GM20000 (cell line): ENCODE measurements at places on chromosomes 13 and 19.

GRCh38 chr13:102273111-102273510 lies 128.7 kb downstream of the FGF14 start:
- no peak for DNase-seq

- DNase-seq, result no peak
Observed at GRCh38 chr13:100125946-100126345, 37.1 kb downstream of the PCCA start.

- no peak for DNase-seq
Observed at GRCh38 chr19:35977446-35978222, 17.4 kb upstream of the SDHAF1 start.

GRCh38 chr13:110463871-110464510 lies 97.5 kb downstream of the RAB20 start:
- DNase-seq, result no peak

- DNase-seq, result peak; percentile 49
Observed at GRCh38 chr19:7831452-7831851, 1.4 kb downstream of the EVI5L start.

DNA sequence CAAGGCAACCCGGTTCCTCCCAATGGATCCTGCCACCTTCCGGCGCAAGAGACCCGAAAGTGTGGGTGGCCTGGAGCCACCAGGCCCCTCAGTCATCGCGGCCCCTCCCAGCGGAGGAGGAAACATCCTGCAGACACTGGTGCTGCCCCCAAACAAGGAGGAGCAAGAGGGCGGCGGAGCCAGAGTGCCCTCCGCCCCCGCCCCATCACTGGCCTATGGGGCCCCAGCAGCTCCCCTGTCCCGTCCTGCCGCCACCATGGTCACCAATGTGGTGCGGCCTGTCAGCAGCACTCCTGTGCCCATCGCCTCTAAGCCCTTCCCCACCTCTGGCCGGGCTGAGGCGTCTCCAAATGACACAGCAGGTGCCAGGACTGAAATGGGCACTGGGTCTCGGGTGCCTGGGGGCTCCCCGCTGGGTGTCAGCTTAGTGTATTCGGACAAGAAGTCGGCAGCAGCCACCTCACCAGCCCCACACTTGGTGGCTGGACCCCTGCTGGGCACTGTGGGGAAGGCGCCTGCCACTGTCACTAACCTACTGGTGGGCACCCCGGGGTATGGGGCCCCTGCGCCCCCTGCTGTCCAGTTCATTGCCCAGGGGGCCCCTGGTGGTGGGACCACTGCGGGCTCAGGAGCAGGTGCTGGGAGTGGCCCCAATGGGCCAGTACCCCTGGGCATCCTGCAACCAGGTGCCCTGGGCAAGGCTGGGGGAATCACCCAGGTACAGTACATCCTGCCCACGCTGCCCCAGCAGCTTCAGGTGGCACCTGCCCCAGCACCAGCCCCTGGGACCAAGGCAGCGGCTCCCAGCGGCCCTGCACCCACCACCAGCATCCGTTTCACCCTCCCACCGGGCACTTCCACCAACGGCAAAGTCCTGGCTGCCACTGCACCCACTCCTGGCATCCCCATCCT lies 11.2 kb upstream of the PRR19 start:
- DNase-seq, result peak; percentile 66

GRCh38 chr13:35874704-35875103 lies 256.5 kb downstream of the DCLK1 start:
- no peak for DNase-seq

DNA sequence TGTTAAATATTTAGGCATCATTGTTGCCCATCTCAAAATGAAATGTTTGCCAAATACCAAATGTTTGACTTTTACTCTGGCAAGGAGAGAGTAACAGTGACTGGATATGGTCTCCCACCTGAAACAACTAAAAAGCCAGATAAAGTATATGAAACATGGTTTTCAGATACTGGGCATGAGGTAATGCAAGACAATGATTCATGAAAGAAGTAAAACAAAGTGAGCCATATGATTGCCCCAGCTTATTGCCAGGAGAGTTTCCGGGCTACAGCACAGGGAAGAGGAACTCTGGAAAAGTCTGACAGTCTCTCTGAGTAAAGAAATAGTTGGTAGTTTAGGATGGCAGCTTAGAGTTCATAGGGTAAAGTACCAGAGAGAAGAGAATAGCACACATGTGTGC lies 354.6 kb downstream of the DNAJC15 start:
- DNase-seq, result no peak

DNA sequence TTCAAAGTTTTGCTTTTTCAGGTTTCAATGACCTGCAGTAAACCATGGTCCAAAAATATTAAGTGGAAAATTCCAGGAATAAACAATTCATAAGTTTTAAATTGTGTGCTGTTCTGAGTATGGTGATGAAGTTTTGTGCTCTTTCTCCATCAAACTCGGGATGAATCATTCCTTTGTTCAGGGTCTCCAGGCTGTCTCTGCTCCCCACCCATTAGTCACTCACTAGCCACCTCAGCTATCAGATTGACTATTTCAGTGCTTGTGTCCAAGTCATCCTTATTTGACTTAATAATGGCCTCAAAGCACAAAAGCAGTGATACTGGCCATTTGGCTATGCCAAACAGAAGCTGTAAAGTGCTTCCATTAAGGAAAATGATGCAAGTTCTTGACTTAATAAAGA lies 1140.4 kb downstream of the EFNB2 start:
- no peak for DNase-seq

- no peak for DNase-seq
Observed at GRCh38 chr13:80572923-80573316, 232.0 kb upstream of the SPRY2 start.

- DNase-seq, result no peak
Observed at GRCh38 chr19:38545596-38545995, 72.2 kb downstream of the MAP4K1 start.

- no peak for DNase-seq
Observed at GRCh38 chr13:57739543-57740190, 108.1 kb downstream of the PCDH17 start.

DNA sequence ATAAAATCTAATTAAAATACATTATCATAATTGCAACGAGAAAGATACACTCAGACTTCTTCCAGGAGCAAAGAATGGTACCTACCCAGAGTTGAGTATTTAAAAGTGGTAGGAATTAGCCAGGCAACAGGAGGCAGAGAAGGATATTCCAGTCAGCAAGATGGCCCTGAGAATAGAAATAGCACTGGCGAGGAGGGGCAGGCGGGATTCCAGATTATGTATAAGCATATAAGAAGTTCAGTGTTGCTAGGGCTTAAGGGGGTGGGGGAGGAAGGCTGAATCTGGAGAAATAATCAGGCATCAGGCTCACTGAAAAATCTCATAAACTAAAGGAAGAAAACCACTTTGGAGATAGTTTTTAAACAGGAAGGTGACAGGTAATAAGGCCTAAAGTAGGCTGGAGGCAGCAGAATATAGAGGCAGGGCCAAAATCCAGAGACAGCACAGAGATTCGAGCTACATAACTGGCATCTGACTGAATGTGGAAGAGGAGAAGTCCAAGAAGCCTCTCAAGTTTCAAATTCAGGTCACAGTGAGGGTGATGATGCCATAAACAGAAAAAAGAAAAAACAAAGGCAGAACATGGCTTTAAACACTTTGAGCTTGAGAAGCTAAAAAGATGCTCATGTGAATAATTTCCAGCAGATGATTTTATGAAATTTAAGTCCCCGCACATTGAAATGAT lies 7.5 kb downstream of the KPNA3 start:
- DNase-seq, result no peak

DNA sequence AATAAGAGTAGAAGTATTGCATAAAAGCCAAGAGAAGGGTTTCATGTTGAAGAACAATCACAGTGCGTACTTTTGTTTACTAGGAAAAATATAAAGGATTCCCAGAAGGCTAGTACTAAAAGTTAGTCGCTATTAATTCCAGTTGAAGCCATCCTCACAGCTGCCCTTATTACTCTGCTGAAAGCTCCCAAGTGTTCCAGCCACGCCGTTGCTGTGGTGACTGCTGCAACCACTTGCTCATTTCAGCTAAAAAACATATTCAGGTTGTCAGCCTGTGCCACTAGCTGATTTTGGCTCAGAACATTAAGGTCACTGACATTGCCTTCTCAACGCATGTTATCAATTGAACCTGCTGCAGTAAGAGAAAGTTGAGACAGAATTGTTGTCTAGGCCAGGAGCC lies 87.1 kb upstream of the FNDC3A start:
- no peak for DNase-seq

- no peak for DNase-seq
Observed at GRCh38 chr13:103960001-103960400, 893.8 kb upstream of the SLC10A2 start.

DNA sequence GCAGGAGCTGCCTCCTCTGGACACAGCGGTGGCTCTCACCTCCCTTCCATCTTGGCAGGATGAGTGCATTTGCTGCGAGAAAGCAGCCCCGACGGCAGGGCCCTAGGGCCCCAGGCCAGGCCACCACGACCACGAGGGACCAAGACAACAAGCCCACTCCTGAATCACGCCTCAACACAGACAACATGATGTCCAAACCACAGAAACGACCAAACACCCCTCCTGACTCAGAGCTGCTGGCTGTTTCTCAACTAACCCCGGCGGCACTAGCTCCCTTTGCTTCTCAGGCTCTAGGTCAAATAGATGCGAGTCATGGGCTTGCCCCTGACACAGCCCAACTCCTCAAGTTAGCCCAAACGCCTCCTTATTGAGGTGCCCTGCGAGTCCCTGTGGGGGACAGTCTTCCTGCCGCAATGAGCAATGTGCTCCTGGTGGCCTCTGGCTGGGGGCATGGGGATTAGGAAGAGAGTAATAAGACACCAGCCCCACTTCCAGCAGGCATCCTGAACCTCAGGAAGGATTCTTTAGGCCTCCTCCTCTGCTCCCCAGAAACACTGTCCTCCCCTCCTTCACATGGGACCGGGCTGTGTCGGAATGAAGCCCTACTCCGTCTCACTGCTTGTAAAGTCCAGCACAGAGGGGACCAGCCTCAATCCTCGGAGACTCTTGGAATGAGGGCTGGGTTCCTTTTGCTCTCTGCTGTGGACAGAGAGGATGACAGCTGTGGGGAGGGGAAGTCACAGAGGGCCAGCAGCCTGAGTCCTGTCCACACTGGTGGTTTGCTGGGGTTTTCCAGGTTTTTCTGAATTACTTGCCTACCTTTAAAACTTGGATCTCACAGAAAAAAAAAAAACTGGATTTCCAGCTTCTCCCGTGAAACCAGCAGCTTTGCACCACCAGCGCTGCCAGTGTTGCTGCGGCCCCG lies 6.9 kb upstream of the ATF5 start:
- no peak for DNase-seq

DNA sequence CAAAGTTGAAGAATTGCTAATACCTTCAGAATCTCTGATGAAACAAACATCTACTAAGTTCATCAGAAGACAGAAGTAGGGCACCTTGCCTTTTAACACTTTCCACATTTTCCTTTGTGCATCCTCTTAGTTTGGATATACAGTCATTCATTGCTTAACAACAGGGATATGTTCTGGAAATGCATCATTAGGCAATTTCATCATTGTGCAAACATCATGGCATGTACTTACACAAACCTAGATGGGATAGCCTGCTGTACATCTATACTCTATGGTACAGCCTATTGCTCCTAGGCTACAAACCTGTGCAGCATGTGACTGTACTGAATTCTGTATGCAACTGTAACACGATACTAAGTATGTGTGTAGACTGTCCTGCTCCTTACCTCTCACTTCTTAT lies 169.8 kb downstream of the SUCLA2 start:
- no peak for DNase-seq

DNA sequence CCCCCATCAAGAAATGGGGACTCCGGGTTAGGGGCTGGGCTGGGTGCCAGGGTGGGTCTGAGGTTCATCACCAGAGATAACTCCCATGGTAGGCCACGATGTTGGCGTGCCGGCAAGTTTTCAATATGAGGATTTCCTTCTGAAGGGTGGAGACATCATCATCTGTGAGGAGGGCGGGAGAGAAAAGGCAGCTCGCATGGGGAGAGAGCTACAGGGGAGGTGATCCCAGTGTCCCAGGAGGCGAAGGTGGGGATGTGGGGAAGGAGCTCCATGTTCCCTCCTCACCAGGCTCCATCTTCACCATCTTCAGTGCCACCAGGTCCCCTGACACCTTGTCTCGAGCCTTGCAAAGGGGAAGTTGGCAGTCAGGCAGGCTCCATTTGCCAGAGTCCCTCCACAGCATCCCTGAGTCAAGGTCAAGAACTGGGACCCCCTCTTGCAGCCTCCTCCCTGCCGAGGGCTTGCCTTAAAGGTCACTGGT lies 430 bp downstream of the MAP4K1 start:
- DNase-seq, result no peak

DNA sequence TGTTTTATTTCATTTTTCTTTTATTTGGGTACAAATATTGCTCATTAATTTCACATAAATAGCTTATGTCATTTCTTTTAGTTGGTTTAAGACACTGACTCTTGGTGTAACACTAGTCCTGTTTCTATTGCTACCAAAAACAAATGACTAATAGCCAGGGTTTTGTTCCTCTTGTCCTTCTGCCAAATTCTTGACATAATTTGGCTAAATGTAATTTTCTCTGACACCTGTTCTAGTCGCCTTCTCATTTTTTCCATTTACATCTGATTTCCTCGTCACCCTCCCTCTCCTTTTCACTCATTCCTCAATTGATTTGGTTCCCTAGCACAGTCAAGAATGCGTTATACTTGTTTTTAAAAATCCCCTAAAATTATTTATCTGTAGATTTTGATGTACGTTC lies 1718.7 kb downstream of the EFNB2 start:
- no peak for DNase-seq

DNA sequence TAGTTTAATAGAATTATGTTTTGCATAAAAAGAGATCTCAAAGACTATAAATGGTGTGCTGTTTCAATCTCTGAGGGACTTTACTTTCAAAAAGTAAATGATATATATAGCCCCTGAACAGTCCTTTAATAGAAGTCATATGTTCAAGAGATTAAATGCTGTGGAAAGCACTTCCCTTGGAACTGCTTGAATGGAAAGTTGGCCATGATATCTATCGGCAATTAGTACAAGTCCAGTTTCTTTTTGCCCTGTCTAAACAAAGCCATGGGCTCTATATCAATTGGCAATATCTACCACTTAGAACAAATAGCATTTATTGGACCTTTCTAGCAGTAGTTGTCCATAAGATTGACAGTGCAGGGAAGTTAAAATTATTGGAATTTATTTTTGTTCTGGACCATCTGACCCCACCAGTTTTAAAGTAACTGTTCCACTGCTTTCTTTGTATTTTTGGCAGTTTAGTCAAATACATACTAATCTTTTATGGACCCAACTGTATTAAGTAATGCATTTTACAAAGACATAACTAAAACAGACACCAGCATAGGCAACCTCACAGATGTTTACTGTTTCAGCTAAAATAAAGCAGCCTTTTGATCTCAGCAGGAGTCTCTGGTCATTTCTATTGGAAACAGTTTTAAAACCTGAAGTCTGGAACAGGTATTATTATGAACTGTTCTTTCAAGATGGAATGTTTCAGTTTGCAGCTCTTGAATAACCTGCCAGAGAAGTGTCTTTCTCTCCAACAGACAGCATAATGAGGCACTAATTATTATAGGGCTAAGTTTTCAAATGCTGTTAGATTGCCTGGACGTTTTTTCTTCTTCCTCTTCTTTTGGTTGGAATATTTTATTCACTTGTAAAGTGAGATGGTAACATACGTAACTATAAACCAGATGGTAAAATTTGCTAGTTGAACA lies 282.6 kb downstream of the DCLK1 start:
- DNase-seq, result no peak
